ENCODE measurements at places on chromosomes 3 and 15.

DNA sequence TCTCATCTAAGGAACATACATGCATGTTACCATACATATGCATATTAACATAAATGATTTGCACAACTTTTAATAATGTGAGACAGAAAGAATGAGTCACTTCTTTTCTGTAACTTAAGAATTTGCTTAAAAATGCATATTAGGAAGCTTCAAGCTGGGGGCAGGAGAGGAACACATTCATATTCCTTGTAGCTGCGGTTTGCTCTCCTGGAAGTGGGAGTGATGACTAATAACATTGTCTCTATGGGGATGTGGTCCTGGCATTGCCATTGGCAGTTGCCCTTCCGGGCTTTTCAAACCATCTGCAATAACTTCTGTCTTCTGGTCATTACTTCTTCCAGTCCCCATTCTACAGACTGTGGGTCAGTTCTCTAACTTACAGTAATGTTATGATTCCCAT is 15.6 kb downstream of the CHST2 start:
- DNase-seq, result peak; percentile 14

- no peak for DNase-seq
Measured at GRCh38 chr15:85832394-85832793, 37.7 kb upstream of the KLHL25 start.

- no peak for DNase-seq
Measured at GRCh38 chr3:179961071-179961702, 75.5 kb downstream of the PEX5L start.

DNA sequence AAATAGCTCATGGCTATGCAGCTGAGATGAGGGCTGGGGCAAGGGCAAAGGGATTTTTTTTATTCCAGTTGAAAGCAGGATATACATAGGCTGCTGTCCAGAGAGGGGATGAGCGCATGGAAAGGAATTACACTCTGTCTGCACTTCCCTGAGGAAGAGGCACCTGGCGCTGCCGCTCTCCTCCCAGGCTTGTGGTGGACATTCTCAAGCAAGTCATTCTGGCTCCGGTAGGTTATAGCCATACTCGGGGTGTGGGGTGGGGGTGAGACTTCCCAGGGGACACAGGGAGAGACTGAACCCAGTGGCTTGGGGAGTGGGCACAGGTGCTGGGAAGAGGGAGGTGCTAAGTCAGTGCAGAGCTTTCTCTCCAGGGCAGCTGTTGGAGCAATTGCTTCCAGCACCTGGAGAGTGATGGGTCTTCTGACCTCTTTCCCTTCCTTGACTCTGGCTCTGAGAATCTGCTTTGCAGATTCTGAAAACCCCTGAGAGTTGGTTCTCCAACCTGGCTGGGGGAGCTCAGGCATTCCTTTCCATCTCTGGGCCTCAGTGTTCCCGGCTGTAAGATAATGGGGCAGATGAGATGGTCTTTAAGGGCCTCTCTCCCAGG is 24.3 kb downstream of the CYP8B1 start:
- DNase-seq, result no peak

DNA sequence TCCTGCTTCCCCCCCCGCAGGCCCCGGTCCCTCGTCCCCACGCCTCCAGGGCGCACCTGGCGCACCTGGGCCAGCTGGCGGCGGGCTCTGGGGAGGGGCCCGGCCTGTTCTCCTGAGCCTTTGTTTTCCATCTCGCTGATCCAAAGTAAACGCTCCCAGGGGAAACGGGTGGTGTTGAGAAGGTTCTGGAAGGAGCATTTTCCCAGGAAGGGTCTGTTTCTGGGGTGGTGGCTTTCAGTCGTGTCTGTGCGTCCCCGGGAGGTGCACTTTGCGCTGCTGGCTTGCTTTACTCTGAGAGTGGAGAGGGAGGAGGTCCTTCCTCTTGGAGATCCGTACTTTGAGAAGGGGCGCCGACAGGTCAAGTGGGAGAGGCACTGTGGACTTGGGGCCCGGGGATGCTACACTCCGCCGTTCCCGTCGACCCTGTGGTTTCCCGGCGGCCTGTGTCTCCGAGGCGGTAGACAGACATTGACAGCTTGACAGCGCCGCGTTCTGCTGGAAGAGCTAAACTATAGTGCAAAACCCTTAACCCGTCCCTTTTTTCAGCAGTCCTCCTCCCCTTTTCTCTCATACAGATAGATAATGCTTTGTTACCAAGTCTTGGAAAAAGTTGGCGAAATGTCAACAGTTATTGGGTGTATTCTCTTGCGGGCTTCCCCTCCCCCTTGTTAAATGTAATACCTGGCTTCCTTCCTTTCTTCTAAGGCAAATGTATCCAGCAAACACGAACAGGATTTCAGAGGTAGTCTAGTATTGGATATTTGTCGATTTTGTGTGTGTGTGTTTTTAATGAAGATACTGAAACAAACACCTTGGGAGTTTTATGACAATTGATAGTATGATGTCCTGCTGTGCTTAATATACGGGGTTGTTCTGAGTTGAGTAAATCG is 6.5 kb downstream of the TPM1 start:
- DNase-seq, result peak; percentile 64

DNA sequence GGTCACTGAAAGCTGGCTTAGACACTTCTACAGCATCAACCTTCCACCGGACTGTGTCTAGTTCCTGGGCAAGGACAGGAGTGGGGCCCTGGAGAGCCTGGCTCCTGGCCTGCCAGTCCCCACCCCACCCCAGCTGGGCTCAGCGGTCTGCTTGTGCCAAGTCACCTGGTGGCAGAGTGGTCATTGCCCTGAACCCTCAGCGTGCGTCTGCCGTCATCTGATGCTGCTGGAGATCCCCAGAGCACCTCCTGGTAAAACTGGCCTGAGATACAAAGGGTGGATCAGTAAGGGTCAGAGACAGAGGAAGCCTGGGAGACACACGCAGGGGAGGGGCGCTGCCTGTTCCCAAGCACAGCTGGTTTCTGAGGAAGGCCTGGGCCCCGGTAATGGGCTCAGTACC is 16.7 kb downstream of the ITIH4 start:
- no peak for DNase-seq

GRCh38 chr15:29696950-29697738 is 125.1 kb downstream of the TJP1 start:
- no peak for DNase-seq

DNA sequence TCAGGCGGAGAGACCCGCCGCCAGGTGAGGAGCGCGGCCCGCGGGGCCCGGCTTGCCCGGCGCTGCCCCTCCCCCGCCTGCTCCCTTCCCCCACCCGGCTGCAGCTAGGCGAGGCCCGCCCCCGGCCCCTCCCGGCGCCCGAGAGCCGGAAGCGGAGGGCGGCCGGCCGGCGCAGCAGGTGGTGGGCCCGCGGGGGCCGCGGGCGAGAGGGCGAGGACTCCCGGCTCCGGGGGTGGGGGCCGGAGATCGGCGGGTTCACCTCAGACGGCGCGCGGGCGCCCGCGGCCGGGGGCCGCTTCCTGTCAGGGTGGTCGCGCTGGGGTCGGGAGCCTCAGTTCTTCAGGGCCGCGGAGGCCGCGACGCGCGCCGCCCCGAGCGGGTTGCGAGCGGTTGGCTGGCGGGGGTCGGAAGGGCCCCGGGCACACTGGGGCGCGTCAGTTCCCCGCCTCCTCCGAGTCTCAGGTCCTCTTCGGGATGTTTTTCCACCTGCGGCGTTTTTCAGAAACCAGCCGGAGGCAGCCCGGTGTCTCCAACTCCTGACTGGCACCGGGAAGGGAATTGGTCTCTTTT is 395 bp downstream of the ZFAND6 start:
- no peak for DNase-seq

- DNase-seq, result peak; percentile 78
Measured at GRCh38 chr15:67839499-67839928, 331 bp downstream of the RNU6-1 start.

DNA sequence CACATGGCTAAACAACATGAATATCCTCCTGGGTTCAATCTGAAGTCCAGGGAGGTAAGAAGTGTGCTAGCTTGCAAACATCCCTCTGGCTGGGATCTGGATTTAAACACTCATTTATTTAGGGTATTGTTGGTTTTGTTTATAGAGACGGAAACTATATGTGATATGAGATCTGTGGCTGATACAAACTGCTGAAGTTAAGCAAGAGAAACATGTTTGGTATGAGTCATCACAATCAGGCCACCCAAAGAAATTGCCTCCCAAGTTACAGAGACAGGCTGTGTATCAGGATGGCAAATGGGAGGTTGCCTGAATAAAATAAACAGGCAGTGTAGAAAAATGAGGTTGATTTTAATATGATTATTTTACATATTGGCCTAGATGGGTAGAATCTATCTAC is 562.1 kb downstream of the IGSF11 start:
- no peak for DNase-seq

DNA sequence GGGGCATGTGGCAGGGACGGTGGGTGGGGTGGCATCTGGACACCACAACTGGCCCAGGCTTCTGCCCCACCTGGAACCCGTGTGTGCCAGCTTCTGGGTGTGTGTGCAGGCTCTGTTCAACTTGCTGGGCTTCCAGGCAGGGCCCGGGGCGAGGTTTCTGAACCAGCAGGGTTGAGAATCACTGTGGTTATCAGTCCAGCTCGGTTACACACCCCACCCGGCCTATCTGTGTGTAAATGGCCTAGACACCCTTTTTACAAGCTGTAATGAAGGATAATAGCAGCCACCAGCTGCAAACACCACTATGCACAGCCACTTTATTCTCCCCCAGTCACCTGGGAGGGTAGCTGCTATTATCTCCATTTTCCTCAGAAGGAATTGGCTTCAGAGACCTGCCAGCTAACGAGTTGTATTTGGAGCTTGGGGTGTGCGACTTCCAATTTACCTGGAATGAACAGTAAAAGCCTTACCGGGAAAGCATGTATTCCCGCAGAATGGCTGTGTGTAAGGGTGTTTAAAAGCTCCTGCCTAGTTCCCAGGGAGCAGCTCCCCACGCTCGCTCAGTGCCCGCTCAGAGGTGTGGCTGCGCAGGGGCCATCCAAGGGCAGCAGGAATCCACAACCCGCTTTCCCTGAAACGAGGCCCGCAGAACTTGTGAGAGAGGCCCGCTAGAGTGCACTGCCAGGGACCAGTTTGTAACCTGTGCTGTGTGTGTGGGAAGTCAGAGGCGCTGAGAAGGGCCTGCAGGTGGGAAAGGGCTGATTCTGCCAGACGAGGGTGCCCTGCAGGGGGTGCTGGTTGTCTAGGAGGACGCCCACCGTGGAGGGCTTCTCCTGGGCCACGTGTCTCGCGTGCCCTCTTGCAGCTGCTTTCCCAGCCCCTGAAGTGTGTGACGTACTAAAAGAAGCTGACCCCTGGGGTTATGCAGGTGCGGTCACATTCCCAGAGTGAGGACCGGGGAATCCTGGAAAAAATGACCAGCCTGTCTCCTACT is 83.5 kb downstream of the C3orf70 start:
- no peak for DNase-seq

- DNase-seq, result no peak
Measured at GRCh38 chr3:57331078-57331610, 38.7 kb upstream of the ASB14 start.

DNA sequence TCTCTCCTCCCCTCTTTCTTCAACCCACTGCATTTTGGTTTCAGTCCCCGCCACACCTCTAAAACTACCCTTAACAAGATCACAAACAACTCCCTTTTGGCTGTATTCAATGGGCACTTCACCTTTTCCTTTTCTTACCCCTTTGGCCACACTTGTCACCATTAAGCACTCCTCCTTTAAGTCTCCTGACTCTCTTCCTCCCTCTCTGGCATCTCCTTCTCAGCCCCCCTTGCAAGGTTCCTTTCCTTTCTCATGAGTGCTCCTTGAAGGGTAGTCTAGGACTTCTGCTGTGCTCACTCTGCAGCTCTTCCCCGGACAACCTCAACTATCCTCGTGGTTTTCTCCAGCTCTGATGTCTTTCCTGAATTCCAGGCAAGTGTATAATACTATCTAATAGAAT is 103.7 kb downstream of the RPL22L1 start:
- DNase-seq, result no peak

DNA sequence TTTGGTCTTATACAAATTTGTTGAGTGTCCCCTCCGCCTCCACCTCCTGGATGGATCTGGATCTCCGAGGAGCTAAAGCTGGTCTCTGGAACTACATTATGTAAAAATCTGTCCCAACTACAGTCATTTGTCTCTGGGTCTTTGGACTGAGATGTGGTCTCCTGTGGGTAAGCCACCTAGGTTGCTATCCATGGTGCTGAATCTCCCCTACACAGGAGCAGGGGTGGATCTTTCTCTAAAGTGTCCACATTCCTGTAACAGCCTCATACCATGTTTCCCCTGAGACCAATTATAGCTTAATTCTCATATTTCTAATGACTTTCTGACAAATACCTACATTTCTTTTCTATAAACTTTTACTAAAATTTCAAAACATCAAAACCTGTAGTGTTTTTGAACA is 625.8 kb downstream of the TAFA4 start:
- no peak for DNase-seq

DNA sequence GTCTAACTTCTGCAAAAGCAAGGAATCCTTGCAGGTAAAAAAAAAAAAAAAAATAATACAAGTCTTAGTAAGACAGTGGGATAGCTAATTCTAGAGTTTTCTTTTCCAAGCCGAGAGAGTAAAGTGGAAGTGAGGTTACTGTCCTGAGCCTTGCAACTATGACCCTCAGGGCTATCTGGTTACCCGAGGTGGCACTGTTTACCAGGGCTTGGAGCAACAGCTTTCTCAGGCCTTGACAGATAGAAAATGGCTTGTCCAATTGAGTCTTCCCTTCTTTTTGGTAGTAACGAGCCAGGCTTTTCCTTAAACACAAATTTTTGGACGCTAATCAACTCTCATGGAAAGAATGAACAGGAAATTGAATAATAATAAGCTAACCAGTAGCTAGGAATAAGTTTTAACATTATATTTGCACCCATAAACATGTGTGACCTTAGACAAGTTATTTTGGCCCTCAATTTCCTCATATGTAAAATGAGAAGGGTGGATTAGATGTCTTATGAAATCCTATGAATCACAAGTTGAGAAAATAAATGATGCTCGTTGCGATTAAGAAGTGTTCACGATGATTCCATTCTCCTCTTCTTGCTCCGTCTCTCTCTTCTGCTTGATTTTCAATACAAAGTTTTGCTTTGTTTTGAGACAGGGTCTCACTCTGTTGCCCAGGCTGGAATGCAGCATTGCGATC is 236.9 kb upstream of the KBTBD8 start:
- DNase-seq, result no peak

DNA sequence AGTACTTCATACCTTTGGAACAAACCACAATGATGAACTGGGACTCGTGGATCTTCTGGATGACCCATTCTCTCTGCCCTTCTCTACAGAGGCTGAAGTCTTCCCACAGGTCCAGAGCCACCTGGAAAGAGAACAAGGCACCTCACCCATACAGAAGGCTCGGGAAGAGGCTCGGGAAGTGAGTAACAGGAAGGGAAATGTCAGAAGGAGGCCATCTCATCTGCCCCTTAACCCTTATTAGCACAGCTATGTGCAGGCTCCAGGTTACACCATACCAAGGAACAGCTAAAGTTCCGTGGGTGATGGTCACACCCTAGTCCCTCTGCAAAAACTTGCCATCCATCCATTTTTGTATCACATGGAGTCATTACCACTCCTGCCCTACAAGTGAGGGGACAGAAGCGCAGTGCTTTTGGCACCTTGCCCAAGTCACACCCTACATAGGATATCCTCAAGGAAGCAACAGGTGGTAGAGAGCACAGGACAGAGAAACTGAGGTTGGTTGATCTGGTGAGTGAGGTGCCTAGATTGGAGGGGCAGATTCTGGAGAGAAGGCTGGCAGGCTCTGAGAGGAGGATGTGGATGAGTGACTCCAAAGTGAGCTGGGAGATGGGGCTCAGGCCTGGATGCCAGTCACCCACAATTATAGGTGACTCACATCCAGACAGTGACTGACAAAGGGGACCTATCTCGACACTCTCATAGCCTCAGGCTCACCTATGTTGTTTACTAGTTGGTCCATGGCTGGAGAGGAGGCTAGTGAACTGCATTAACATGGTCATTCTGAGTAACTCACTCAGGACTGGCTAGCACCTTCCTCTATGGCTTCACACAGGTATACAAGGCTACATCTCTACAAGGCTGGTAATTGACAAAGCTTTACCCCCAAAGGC is 38.2 kb downstream of the SPATA12 start:
- no peak for DNase-seq

Measured in skin of body (tissue), 3 donors.